Uterus (tissue), 4 donors: ENCODE measurements at places on chromosomes 5 and 9. TPM values are rescaled to one million over a fixed set of nuclear protein-coding genes. Genes with fewer than 3 reads are reported as not detected.

HTR4 gene
- total RNA-seq, result not detected

C9orf152 gene
- not detected for total RNA-seq

NMUR2 gene
- not detected for total RNA-seq

LEAP2 gene
- 3.4 TPM for total RNA-seq

PCDHA9 gene
- 0.26 TPM for total RNA-seq

GHR gene
- total RNA-seq, result 1.8 TPM

TAS2R1 gene
- not detected for total RNA-seq

IL9 gene
- not detected for total RNA-seq

PTGES gene
- 7.5 TPM for total RNA-seq

TEK gene
- total RNA-seq, result 61.3 TPM

SCGB3A2 gene
- total RNA-seq, result not detected

ANAPC2 gene
- 11.5 TPM for total RNA-seq

NEURL1B gene
- 58.2 TPM for total RNA-seq

HAPLN1 gene
- not detected for total RNA-seq

SPATA31E1 gene
- not detected for total RNA-seq

SH3GL2 gene
- 2.4 TPM for total RNA-seq

XPA gene
- total RNA-seq, result 10.0 TPM
